ENCODE measurements at places on chromosomes 7 and 10.

GRCh38 chr10:27660711-27661110 is 84.9 kb downstream of the MKX start:
- no peak for DNase-seq

- DNase-seq, result no peak
Measured at GRCh38 chr7:79732535-79732934, 279.1 kb upstream of the MAGI2 start.

GRCh38 chr10:62545160-62546066 is 171.2 kb downstream of the ZNF365 start:
- peak; percentile 3 for DNase-seq

- DNase-seq, result no peak
Measured at GRCh38 chr10:106395041-106395749, 769.3 kb downstream of the SORCS1 start.

DNA sequence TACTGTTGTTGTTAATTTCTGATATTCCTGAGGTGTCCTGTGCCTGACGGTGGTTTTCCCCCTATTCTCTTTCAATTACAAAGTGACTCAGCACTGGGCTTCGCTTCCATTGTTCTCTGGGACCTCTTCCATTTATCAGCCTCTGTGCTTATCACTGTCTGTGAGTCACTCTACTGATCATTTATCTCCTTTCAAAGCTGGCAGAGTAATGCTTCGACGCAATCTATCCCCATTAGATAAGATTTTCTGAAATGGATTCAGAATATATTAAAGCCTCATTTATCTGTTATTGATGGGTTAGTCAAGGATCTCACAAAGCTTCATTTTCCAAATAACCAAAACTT is 679.2 kb downstream of the SDK1 start:
- DNase-seq, result peak; percentile 78

GRCh38 chr7:3010161-3010560 is 33.5 kb downstream of the CARD11 start:
- DNase-seq, result no peak

- DNase-seq, result no peak
Measured at GRCh38 chr10:17273403-17273802, 45.4 kb downstream of the VIM start.

DNA sequence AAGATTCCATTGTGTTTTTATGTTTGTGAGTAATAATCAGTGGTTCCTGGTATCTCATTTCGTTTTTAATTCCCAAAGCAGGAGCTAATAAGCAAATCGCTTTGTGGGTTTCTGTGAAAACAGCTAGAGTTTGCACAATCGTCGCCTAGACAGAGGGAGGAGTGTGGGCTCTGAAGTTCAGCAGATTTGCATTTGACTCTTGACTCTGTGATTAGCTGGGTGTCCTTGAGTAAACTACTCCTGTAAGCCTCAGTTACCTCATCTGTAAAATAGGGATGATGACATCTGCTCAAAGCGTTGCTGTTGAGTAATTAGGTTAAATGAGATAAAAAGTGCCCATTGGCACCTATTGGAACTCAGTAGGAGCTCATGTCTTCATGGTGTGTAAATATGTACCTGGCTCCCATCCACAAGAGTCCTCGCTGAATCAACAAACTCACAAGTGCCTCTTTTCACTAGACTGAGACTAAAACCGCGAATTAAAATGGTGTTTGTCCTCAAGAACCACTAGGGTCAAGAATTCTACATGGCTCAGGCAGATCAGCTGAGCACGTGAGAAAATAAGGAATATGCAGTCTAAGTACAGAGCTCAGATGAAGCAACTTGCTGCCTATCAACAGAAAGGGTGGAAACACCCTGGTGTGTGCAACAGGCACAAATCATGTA is 385.8 kb upstream of the C7orf33 start:
- DNase-seq, result no peak

DNA sequence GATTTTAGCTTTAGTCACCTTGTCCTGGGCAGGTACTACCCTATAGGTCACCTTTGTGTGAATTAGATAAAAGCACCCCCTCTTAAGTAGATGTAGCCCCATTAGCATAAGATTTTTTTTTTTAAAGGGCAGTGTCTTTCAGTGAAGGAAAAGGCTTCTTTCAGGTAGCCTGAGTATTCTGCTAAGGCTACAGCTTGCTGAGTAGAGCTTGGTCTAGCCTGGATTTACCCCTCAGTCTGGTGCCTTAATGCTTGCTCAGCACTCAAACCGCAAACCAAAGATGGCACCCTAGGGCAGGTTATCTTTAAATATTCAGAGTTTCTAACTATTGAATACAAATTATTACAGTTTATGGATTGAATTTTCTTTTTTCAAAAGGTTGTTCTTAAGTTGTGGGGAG is 83.4 kb downstream of the GLCCI1 start:
- DNase-seq, result no peak

DNA sequence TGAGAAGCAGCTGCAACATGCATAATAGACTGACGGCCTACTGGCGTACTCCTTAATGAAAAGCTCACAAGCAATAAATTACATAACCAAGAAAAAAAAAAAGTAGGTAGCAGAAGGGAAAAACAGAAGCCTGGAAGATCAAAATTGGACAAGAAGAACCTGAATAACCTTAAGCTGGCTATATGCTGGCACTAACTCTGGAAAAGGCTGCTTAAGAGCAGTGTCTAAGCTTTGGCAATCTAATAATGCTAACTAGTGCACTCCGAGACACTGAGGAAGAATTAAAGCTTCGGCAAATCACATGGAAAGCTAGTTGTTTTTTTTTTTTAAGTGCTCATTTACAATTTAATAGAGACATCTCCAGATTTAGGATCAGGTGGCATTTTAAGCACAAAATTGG is 441.9 kb downstream of the PARD3 start:
- no peak for DNase-seq

- DNase-seq, result no peak
Measured at GRCh38 chr10:32125023-32125422, 68.8 kb upstream of the KIF5B start.

DNA sequence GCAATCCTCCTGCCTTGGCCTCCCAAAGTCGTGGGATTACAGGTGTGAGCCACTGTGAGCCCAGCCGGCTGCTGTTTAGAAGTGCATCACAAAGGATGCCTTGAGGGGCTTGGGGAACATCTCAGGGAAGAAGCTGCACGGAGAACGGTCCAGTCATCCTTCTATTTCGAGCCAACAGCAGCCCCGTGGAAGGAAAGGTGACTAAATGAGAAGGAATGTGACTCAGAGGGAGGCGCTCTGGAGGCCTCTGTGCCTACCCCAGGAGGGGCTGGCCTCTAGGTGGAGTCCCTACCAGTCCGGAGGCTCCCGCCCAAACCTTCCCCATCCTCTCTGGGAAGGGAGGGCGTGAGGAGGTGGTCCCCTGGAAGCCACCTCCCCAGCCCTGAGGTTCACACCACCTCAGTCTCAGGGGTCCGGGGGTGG is 76.2 kb downstream of the CTBP2 start:
- DNase-seq, result peak; percentile 93

- no peak for DNase-seq
Measured at GRCh38 chr10:103917302-103918052, 507 bp downstream of the STN1 start.

DNA sequence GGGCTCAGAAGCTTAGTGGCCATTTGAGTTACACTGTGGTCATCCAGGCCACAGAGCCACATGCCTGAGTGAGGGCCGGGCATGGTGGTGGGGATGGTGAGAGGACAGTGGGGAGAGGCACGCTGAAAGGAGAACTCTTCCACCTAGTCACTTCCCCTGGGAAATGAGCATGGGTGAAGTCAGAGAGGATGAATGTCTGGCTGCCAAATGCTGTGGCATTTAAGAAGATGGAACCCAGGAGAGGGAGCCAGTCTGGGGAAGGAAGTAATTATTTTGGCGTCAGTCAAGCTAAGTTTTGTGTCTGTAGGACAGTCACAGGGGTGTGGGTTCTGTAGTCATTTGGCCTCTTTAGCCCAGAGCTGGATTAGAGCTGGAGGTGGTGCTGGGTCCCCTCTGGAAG is 86.0 kb upstream of the PODXL start:
- peak; percentile 27 for DNase-seq

DNA sequence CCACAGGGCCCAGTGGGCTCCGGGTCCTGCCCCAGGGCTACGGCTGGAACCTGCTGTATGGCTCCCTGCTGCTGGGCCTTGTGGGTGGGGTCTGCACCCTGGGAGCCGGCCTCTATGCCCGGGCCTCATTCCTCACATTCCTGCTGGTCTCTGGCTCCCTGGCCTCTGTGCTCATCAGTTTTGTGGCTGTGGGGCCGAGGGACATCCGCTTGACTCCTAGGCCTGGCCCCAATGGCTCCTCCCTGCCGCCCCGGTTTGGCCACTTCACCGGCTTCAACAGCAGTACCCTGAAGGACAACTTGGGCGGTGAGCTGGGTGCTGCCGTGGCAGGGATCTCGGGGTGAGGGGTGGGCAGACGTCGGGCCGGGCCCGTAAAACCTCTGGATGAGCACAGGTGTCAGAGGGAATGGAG is 4.4 kb downstream of the SLC12A9 start:
- no peak for DNase-seq

DNA sequence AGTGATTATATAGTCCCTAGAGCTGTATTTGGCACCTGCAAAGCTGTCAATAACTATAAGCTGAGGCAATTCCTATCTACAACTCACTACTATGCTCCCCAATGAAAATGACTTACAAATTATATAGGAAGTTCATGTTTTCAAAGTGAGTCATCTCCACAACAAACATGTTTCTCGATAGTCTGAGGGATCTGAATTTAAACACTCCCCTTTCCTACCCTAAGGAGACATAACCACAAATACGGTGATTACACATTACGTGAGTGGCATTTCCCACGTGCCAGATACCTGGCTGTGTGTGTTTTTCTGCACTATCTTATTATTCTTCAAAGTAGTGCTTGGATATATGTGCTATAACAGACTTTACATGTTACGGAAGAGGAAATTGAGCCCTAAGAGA is 122.5 kb upstream of the C1QL3 start:
- DNase-seq, result peak; percentile 77

DNA sequence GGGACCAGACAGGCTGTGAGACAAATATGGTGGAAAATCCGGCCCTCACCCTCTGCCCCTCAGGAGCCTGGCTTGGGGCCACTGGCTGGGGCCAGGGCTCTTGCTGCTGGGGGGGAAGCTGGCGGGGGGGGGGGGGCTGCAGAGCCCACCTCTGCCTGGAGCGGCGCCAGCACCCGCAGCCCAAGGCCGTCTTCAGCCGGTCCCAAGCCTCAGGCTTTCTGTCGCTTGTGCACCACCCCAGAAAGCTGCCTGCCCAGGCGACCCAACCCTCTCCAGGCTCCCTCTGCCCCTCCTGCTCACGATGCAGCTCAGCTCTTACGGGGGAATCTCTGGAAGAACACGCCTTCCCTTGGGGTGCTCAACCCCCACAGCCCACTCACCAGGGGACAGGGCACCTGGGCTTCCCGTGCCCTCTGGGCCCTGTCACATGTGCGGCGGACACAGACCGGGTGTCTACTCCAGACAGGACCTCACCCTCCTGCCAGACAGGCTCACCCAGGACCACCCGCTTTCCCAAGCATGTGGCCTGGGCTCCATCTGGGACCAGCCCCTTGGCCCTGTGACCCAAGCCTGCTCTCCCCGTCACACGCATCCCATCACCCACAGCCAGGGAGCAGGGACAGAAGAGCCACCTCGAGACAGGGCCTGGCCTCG is 43.9 kb downstream of the DPYSL4 start:
- no peak for DNase-seq

DNA sequence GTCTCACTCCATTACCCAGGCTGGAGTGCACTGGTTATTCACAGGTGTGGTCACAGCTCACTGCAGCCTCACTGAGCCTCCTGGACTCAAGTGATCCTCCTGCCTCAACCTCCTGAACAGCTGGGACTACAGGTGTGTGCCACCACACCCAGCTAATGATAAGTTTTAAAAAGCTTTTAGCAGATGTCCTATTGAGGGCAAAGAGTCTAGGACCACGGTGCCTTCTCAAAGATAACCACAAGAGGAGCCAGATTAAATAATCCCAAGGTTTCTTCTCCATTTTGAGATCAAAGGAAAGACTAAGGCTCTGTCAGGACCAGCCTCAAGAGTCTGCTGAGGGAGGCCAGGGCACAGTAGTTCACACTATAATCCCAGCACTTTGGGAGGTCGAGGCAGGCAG is 4.7 kb downstream of the ATP5MF start:
- no peak for DNase-seq

DNA sequence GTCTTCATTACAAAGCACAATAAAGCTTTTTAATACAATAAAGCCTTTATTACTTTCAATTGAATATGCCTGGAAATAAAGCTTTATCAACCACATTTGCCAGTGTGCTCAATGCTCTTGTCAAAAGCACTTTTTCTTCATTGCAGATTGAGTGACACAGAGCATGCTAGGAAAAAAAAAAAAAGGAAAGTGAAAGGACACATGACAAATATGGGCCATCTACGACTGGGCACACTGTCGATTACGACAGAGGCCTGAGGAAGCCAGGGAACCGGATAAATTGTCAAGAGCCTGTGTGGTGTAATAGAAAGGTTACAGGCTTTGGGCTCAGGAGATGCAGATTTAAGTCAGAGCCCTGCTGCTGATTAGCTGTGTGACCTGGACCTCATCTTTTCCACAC is 84.8 kb upstream of the LRGUK start:
- no peak for DNase-seq

GRCh38 chr7:107076781-107077698 is 32.5 kb downstream of the PRKAR2B start:
- DNase-seq, result peak; percentile 94

Measured in endothelial cell of umbilical vein (primary cell).